ENCODE measurements at places on chromosomes 4 and X.

GRCh38 chr4:169103966-169104412, 93.9 kb upstream of the CBR4 start:
- DNase-seq = peak; percentile 48

DNA sequence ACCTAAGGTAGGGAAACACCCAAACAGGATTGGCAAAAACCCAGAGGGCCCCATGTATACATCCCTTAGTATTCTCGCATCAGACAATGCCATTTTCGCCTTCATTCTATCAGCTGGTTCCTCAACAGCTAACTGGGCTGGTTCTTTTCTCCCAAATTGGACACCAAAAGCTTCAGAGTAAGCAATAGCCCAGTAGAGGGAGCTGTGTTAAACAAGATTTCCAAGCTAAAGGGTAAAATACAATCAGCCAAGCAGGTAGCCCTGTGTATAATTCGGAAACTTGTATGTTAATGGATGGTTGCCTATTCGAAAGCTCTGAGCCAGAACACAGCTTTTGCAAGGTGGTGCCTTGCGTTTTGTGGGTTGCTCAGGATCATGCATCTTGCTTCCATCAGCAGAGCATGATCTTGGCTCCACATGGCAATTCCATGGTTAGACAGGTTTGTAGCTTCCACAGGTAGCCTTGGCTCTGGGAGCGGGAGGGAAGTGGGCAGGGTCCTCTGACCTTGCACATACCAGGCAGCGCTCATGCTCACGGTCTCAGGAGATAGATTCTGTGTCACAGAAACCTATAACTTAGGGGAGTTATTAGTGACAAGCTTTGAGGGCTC, 115.2 kb upstream of the LNX1 start:
- DNase-seq = peak; percentile 27

GRCh38 chrX:123217077-123217476, 33.0 kb downstream of the GRIA3 start:
- DNase-seq = no peak

DNA sequence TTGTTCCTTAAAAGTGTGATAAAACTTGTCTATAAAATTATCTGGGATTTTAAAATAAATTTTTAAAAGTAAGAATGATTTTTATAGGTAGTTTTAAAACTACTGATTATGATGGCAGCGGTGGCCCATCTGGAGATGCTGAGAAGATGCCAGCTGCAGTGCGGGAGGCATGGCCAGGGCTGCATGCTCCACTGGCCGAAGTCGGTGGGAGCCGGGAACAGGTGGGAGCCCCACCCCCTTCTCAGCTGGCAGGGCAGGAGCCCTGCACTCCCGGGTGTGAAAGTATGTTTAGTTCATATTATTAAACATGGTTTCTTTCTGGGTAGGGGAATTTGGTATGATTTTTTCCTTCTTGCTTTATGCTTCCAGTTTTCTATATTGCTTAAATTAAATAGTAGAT, 63.8 kb downstream of the CORIN start:
- no peak for DNase-seq

DNA sequence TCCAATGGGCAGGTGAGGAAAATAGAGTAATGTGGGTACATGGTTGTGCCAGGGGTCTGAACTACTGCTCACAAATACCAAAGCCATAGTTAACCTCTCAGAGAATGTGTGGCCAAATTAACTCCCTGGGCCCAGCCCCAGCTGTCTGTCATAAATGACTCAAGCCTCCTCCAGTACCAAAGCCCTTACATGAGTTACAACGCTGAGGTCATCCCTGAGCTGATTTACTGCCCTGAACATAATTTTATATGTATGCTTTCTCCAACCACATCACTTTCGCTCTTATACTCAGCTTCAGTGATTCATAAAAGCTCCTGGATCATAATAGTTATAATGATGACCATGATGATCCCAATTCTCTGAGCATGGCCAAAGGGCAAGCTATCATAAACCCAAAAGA, 283.9 kb downstream of the NKX6-1 start:
- DNase-seq = no peak

- no peak for DNase-seq
Measured at GRCh38 chrX:154599531-154599930, 14.6 kb downstream of the CTAG1A start.

DNA sequence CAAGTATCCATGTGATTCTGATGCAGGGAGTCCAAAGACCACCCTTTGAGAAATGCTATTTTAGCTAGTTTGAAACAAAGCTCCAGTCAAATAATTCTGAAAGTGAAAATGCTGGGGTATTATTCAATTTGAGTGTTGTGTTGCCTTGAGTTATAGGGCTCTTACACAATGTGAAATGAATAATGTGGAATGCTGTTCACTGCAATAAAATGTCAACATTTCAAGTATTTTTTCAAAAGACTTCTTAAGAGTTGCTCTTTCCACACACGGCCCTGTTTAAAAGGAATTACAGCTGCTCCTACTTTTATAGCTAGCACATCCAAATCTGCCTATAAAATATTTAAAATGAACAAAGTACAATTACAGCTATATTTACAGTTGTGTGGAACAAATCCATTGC, 27.5 kb upstream of the PLS3 start:
- no peak for DNase-seq

DNA sequence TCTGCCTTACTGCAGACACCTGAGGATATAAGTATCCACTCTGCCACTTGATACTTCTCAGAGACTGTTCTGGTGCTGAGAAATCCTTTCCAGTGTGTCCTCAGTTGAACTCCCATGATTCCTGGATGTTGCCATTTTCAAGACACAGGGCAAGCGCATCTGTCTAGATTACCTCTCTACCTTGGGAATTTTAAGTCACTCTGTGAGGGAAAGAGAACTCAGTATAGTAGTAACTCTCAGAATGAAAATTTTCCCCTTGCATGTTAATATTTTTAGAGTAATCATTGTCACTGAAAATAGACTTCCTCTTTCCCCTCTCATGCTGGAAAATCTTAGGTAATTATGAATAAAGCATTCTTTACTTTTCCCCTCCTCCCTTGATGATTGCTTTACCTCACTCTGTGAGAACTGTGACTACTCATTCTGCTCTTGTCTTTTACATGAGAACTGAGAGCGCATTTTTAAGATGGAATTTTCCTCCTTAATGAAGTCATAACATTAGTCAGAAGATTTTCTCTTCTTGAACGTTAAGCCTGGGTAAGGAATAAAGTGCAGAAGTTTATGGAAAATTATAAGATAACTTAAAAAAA, 45.0 kb downstream of the TET2 start:
- DNase-seq = no peak

DNA sequence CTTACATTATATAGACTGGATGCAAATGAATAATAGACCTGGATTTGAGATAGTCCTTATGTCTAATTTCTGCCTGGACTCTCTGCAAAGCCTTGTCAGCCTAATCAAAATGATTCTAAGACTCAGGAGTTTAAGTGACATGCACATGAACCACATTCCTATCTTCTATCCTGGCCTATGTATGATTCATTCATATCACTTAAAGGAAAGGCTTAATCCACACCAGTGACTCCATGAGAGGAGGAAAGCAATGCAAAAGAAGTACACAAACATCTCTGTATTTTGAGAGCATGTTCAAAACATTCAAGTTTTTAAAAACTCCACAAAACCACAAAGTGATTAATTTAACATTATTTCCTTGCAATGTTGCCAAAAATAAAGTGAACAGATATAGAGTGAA, 14.6 kb downstream of the AMOT start:
- no peak for DNase-seq

GRCh38 chrX:25858273-25858880, 279.8 kb upstream of the MAGEB18 start:
- no peak for DNase-seq

DNA sequence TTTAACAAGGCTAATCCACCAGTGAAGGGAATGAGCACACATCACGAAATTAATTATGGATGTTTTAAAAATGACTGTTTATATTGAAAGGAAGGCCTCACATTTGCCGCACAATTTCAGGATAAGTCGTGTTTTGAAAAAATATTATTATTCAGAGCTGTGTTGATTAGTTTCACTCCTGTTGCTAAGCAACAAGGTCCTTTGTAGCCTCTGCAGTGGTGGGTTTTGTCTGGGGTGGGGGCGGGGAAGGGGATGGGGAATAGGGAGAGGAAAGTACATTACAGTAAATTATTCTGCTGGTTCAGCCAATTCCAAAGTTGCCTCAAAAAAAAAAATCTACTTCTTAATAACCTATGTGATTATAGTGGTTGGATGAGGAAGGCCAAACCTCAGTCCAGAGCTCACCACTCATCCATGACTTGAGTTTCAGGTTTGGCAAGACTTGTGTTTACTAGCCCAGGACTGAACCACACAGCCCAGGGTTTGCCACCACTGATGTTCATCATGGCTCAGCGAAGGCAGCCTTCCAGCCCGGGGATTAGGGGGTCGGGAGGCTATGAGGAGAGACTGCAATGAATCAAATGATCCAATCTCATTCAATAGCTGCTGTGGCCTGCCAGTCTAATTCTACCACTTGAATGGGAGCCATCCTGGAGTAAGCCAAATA, 162.5 kb upstream of the ATP6AP2 start:
- no peak for DNase-seq

GRCh38 chr4:179755322-179755721, 2313.1 kb upstream of the AGA start:
- peak; percentile 16 for DNase-seq

DNA sequence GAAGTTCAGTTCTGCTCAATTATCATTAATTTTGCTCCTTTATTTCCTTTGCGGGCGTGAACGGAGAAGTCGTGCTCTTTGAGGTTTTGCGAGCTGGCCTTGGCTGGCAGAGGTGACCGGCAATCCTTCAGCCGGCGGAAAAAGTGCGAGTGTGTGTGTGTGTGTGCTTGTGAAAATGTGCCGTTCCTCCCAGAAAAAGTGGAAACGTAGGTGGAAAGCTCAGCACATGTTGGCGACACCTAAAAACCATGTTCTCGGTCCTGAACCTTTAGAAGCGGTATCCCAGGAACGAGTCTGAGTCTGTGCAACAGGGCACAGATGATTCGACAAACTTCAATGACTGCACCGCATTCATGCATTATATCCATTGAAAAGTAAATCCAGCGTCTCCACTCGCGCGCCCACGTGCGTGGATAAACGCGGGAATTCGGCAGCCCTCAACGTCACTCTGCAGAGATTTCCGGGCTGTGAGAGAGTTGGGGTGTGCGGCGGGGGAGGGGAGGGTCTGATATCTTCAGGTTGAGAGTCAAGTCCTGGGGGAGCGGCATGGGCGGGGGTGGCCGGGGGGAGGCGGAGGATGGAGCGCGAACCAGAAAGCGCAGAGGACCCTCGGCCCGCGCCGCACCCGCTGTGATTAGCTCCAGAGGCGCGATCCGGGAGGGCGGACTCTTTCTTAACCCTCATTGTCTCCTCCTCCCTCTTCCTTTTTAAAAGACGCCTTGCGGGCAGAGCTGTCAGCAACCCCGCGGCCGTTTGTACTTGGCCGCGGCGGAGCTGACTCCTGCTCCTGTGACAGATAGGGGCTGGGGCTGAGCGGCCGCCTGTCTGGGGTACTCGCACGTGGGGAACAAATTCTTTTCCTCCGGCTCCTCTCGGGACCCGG, at the start of gene SHISA3:
Gene SHISA3, plus strand, starts transcription at position 737 of the 883 bp plus-strand sequence. CDS start 569 bp downstream, outside the sequence.
- no peak for DNase-seq

DNA sequence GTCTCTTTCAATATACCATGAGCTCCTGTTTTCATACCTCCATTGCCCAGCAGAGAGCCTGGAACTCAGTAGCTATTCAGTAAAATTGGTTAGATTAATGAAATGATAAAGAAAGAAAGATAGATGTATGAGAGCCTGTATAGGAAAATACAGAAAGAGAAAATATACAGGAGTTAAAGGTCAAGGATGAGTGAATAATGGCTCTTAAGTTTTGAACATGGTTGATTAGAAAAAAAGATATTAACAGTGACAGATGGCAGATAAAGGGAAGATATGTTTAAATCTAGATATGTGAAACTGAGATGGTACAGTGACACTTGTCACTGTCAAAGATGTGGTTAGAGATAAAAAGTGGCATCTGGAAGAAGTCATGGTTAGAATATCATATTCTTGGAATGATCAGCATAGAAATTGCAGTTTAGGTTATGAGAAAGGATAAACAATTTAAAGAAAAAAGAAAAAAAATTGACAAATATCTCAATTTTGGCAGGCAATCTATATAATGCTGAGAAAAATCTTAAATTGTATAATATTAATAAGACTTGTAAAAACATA, 179.2 kb downstream of the TBCK start:
- no peak for DNase-seq

- DNase-seq = no peak
Measured at GRCh38 chr4:147174591-147174990, 228.9 kb upstream of the TTC29 start.

DNA sequence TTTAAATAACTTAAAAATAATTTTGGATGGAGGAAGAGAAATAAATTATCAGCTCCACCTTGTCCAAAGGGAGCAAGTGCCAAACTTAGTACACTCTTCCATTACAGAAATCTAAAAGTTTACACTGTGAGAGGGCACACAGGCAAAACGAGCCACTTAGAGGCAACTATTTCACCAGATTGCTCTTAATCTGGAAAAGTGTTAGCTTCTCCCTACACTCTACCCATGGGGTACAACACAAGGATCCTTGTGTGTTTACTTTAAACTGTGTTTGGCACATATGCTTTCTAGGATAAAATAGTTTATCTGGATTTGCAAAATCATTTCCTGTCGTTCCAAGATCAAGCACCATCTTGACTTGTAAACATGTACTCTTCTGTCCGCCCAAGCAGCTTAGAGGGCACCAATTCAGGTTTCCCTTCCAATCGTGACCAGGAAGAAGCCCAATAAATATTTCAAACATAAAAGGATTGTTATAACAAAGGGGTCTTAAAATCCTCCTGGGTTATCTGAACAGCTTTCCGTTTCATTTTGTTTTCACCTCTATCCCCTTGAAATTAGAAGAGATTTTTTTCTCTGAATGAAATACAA, 29.0 kb upstream of the KDR start:
- no peak for DNase-seq

- DNase-seq = no peak
Measured at GRCh38 chr4:153212736-153213135, 8.5 kb downstream of the TRIM2 start.

GRCh38 chr4:16676230-16676770, 222.1 kb downstream of the LDB2 start:
- DNase-seq = no peak

GRCh38 chrX:54494989-54495813, 833 bp downstream of the FGD1 start:
- no peak for DNase-seq

DNA sequence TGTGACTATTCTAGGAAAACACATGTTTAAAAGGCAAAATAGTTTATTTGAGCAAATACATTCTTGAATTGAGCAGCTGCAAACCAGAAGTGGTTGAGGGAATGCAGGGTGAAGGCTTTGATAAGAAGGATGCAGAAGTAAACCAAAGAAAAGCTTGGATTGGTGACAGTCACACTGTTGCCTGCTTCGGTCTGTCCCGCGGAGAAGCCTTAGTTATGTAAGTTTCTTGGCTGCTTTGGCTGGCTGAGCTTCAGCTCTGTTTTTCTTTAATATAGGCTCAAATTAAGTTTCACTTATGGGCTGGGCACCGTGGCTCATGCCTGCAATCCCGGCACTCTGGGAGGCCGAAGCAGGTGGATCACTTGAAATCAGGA, 67.6 kb downstream of the FAM53A start:
- no peak for DNase-seq

Measured in iPS DF 6.9 (cell line).